Fibroblast of lung (primary cell): ENCODE measurements at places on chromosomes 3 and 15.

DNA sequence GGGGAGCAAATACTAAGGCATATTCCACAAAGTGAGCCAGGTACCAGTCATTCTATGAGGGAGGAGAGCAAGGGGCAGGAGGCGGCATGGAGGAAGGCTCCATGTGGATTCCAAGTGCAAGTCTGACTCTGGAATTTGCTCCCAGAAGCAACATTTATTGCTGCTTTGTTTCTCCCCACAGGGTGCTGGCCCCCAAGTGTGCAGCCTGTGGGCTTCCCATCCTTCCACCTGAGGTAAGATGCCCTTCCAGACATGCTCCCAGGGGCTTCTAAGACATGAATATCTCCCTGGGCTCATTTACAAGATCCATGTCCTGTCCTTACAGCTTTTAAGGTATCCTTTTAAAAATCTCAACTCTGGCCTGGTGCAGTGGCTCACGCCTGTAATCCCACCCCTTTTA, 15.9 kb upstream of the SACM1L start:
- no peak for DNase-seq

DNA sequence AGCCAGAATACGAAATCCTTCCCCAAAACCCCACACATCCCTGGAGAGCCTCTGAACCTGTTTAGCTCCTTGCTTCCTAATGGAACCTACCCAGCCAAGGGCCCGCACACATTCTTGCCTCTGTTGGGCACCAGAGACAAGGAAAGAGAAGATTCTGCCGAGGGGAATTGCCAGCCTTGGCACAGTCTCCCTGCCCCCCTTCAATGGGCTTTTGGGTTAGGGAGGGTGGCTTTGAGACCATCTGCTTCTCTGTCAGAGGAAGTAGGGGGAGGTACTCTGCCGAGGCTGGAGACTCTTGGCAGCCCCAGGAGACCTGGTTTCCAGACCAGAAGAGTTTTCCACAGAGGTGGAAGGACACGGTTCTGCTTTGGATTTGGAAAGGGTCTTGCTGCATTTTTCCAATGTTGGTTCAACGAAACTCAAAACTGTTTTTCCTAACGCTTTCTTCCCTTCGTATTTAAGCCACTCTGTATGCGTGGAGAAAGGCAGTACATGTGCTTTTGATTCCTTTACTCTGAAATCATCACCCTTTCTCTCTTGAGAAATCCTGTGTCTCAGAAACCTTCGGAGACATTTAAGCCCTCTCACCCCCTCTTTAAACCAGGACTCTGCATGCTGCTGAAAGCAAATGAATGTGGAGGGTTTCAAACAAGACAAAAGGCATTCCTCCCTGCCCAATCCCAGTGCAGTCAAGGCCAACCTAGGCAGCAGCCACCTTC, 78.8 kb upstream of the PRR23C start:
- no peak for DNase-seq

GRCh38 chr3:123642182-123642956, 57.5 kb upstream of the HACD2 start:
- peak; percentile 96 for DNase-seq

- DNase-seq, result no peak
These were observed 27.2 kb downstream of the NPHP3 start for GRCh38 chr3:132694991-132695390.

DNA sequence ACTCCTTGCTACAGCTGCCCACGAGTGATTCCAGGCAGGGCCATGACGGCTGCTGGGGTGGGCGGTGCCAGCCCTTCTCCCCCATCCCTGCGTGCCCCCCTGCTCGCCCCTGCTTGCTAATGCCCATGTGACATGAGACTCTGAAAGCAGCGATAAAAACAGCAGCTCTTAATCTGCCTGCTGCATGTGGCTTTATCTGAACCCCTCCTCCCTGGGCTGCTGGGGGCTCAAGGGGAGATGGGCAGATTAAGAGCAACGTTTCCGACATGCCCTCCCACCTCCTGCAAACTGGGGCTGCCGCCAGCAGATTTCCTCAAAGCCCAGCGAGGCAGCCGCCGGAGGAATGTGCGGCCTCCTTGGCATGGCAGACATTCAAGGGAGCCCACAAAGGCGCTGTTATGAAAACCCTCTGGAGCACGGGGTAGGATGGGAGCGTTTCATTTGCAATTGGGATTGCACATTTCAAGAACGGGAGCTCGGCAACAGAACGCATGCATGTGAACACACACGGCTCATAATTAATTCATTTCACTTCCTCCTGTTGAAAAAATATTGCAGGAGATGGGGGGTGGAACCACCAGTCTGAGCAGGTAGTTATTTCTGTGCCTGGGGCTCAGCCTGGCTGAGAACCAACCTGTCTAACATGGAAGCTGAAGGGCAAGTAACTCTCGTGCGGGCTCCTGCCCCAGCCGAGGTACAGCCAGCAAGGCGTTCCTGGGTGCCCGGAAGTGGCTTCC, 504.2 kb upstream of the PROK2 start:
- peak; percentile 71 for DNase-seq

DNA sequence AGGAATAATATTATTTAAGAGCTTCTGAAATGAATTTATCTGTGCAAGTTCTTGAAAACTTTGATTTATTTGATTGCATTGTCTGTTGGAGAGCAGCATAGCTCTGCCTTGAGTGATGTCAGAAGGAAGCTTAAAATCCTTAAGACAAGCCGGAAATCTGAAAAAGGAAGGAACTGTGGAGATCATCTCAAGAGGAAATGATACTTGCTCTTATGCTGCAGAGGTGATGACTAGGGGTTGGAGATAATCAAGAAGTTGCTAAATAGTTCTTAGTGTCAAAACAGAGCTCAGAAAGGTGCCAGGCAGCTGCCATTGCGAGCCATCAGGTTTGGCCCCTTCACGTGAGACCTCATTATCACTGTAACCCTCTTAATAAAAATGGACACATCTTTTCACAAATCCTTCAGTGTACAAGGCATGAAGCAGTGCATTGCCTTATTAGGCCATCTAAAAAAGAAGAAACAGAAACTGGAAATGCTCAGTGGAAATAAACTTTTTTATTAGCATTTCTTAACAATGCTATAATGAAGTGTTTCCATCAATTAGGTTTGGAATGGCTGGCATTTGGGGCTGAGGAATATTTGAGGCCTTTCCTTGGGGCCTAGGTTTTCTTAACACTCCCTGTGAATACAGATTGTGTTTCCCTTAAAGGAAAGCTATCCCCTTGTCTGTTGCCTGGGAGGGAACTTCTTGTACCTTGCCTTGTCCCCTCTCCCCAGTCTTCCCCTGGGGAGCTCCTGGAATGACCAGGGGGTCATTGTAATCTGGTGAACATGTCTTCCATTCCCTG, 34.5 kb upstream of the VILL start:
- no peak for DNase-seq

- DNase-seq, result no peak
These were observed 2.5 kb upstream of the DPH6 start for GRCh38 chr15:35548435-35548834.

DNA sequence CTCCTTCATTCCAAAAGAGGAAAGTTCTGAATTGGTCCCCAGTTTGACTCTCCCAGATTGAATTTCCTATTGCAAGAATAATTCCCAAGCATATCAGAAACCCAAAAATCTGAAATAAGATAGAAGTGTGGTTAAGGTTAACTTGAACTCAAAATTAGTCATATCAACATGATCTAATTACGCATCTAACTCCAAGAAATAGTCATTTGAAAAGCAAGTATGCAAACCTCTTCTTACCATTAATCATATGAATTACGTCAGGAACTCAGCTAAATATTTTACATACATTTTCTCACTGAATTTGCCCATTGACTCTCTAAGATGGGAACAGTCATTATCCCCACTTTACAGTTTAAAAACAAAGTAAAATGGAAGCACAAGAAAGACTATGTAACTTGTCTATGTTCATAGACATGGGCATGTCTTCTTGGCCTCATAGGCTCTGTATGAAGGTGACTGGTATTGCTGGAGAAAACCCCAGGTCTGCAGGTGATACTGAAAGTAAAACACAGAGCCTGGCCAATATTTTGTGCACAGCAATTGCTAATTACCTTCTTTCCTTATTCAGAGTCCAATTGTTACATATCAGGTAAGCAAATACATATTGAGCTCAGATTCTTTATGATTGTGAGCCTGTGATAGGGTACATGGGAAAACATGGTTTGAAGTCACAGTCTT, 139.2 kb downstream of the ATP8B4 start:
- DNase-seq, result no peak

DNA sequence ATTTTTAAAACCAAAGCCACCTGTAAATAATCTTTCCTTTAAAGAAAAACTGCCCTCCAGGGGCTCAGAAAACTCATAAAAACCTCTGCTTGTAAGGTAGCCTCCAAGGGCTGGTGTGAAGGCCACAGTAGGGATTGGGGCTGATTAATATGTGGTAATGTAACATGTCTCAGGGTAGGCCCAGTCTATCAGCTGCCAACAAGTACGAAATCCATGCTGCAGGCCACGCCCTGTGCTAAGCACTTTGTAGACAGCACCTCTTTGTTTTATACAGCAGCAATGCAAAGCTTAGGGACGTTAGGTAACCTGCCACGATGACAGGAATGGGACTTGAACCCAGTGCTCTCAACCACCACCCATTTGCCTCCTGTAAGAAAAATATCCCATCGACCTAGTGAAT, 65.6 kb upstream of the PRICKLE2 start:
- DNase-seq, result no peak

DNA sequence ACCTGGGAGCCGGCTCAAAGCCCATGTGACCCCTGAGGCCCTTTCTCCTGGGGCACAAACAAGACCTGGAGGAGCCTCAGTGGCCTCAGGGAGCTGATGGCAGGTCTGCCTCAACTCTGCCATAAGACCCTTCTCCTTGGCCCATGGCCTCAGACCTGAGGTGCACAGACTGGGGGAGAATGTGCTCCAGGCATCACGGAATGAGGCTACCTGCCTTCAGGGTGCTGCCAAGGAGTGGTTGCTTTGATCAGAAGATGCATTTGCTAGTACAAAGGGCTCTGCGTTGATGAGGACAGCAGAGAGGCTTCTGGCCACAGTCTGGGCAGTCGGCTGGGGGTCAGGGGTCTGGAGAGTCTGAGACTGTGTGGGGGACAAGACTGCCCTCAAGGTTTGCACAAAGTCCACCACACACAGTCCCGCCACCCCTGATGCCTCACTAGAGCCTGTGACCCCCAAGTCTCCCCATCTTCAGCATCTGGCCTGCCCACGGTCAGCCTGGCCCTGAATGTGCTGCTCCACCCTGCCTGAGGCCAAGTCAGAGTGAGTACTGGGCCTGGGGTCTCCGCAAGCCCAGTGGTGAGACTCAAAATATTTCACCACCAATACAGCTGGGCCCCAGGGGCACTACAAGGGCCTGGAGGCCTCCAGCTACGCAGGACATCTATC, 26.6 kb downstream of the ALDH1L1 start:
- no peak for DNase-seq

- DNase-seq, result no peak
These were observed 54.5 kb upstream of the SAMMSON start for GRCh38 chr3:69944931-69945493.
